ENCODE measurements at places on chromosomes 7 and 10.

DNA sequence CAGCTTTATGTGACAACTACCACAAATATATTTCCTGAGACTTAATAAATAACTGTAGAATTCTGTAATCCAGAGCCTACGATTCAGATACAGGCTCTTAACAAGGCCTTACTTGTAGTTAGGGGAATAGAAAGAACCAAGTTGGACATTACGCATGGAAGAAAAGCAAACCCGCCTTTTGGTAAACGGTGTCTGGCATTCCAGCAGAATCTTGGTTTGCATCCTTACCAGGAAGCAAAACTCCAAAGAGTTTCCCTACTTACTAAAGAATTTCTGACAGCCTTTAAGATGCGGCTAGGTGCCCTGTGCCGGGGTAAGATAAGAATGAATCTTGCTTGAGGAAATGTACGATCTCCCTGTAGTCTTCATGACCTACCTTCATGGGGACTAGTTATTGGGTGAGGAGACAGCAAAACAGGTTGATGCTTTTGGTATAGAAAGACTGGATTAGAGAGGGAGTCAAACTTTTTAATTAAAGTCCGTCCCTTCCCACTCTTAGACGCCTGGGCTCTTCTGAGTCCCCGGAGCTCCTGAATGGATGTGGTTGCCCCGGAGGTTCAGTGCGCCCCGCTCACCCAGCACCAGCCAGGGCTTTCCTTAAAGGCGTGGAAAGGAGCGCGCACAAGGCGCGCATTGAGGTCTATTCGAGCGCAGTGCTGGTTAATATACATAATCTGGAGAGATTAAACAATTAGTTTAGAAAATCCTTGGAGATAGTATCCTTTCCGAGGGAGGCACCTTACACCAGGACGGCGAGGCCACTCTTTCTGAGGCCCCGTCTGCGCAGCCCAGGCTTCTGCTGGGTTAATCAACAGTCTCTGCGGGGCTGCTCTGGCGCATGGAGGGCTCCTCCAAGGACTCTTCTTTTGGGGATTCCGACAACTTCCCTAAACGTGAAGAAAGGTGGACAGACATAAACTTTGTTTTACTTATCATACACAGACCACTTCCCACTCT, 11.5 kb downstream of the PTF1A start:
- DNase-seq = no peak

DNA sequence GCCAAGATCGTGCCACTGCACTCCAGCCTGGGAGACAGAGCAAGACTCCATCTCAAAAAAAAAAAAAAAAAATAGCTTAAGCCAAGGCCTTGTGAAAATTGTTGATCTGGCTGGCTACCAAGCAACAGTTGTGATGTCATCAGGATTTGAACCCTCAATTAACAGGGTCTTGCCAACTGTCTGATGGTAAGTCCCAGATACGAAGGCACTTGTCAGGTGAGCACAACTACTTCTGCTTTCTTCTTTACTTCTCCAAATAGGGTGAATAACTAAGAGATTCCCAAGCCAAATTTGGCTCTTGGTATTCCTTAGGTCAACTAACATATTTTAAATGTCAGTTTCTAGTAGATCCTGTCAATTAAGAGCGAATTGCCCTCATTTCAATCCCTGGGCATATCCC, 47.4 kb downstream of the ANKRD61 start:
- DNase-seq = peak; percentile 34

- DNase-seq = no peak
Measured at GRCh38 chr7:45391618-45392451, 182.3 kb upstream of the ADCY1 start.

DNA sequence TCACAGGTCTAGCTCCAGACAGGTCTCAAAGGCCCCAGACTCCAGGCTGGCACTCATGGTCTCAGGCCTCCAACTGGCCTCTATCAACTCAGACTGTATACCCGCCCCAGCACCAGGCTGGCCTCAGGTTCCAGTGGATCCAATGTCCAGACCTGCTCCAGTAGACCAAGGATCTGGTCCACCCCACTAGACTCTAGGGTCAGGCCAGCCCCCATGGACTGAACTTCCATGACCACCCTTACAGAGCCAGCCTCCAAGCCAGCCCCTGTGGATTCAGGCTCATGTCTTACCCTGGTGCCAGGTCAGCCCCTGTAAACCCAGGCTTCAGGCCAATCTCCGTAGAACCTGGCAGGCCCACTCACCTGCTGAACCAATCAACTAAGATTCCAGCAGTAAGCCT, 16.8 kb upstream of the GNAT3 start:
- no peak for DNase-seq

- no peak for DNase-seq
Measured at GRCh38 chr10:84562592-84562991, 234.2 kb downstream of the CCSER2 start.

- no peak for DNase-seq
Measured at GRCh38 chr10:131082991-131083481, 228.5 kb downstream of the TCERG1L start.

- peak; percentile 37 for DNase-seq
Measured at GRCh38 chr10:100528921-100529474, 673 bp downstream of the NDUFB8 start.

DNA sequence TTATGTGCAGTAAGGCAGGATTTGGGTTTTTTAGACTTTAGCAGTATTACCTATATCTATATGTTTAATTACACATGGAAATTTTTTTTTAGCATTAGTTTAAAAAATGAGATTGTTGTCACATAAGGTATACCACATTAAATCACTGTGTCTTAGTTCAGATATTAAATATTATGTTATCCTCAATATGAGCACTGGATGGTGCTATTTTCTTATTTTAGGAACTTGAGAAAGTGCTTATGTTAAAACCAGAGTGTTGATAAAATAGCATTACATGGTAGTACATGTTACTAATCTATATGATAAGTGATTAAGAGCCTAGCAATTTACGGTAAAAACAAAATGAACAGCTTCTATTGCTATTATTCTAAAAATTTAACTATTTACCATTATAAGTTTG, 28.8 kb downstream of the MIOS start:
- DNase-seq = peak; percentile 74

- no peak for DNase-seq
Measured at GRCh38 chr7:135845415-135846075, 96.9 kb upstream of the FAM180A start.

DNA sequence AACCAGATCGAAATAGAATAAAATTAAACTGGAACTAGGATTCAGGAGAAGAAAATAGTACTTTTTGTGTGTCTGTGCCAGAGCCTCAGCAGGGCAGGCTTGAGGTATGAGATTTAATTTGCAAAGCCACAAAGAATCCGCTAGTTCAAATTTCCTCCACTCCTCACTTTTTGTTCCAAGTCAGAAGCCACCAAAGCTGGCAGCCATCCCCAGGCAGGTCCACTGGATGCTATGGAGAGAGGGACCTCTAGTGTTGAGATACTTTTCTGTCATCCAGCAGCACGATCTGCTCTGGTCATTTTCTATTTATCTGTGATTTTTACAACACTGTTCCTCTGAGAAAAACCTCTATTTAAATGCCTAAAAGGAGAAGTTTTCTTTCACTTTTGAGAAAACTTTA, 147.9 kb upstream of the FRMD4A start:
- peak; percentile 49 for DNase-seq

GRCh38 chr10:117463545-117463920, 79.0 kb upstream of the EMX2 start:
- DNase-seq = no peak

DNA sequence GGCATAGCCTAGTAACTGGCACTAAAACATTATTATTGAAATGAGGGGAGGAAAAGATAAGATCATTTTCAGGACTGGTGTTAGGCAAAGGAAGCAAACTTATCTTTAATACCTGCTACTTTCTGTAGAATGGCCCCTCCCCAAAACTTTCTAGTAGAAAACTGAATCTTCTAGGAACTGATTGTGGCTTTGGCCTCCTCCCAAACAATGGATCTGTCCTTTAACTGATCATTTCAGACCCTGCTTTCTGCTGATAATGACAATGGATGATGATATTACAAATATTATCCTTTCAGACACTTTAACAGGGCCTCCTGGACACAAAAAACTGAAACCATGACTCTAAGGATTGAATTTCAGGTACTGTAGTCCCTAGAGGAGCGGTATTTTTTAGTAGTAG, 55.1 kb downstream of the EZH2 start:
- no peak for DNase-seq

DNA sequence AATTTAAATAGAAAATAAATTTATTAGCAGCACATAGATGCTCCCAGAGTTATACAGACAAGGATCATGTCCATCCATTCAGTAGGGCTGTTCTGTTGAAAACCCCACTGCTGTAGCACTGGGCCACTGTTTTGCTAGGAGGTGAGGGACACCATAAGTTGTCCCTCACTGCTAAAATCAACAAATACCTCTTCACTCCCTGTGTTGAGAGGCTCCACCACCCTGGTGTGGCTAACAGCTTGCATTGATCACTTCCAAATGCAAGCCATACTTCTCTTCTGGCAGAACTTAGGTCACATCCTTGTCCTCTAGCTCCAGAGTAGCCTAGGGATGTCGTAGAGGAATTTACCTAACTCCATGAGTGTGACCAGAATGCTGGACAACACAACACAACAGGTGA, 55.4 kb downstream of the MDFIC start:
- no peak for DNase-seq

GRCh38 chr7:44147026-44147991, 6.2 kb upstream of the MYL7 start:
- DNase-seq = no peak

- DNase-seq = no peak
Measured at GRCh38 chr7:117225536-117225935, 97.3 kb downstream of the WNT2 start.

- DNase-seq = no peak
Measured at GRCh38 chr10:72832701-72833100, 60.8 kb upstream of the OIT3 start.

GRCh38 chr10:78914502-78915189, 154.1 kb upstream of the ZMIZ1 start:
- no peak for DNase-seq

- no peak for DNase-seq
Measured at GRCh38 chr7:133436014-133436428, 183.1 kb downstream of the EXOC4 start.

DNA sequence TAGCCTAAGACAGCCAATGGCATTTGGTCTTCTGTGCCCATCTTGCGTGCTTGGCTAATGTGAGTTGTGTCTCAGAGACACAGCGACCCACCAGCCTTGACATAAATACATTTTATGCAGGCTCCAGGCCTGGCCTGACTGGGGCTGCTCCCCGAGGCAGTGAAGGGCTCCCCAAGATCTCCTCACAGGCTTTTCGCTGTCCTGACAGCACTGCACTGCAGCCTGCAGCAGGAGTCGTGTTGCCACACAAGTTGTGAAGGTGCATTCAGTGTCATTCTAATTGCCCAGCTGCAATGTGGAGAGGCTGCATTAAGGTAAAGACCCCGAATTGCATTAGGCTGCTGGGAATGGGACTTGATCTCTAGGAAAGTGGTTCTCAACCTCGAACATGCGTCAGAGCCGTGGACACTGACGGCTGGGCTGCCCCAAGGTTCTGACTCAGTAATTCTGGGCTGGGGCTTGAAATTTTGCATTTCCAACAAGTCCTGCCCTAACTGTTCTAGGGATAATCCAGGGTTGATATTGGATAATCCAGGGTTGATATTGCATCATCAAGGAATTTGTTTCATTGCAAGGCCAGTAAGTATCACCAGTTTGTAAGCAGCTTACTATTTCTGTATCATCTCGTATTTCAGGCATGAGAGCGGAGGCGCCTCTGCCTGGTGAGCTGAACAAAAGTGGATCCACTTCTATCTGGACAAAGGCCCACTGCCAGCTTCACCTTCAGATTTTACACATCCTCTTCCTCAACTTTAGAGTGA, 108.7 kb upstream of the INSIG1 start:
- DNase-seq = no peak

GRCh38 chr10:75397496-75398199, 3.9 kb downstream of the ZNF503 start:
- DNase-seq = no peak

DNA sequence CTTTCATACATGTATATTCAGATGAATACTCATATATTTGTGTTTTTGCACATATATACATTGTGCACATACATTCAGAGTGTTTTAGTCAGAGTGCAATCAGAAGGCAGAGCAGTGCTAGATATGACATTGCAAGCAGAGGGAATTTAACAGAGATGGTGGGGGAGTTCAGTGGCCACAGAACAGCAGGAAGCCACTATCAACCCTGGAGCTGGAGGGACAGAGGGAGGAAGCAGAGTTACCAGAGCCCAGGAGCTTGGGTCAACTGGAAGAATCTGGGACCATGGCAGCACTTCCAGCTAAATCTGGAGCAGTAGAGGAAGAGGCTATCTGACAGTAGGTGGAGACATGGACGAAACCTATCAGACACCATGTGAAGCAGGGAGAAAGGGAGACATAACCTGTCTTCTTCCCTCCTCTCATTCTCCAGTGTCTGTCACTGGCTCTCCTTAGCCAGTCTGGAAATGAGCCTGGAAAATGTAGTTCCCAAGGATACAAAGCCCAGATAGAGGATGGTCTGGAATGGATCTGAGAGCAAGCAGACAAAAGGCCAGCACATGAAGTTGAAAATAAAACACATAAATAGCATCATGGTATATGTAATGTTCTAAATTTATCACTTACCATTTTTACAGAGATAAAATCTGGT, 33.6 kb upstream of the HERPUD2 start:
- no peak for DNase-seq

GRCh38 chr10:56646329-56647111, 285.5 kb upstream of the ZWINT start:
- DNase-seq = no peak

DNA sequence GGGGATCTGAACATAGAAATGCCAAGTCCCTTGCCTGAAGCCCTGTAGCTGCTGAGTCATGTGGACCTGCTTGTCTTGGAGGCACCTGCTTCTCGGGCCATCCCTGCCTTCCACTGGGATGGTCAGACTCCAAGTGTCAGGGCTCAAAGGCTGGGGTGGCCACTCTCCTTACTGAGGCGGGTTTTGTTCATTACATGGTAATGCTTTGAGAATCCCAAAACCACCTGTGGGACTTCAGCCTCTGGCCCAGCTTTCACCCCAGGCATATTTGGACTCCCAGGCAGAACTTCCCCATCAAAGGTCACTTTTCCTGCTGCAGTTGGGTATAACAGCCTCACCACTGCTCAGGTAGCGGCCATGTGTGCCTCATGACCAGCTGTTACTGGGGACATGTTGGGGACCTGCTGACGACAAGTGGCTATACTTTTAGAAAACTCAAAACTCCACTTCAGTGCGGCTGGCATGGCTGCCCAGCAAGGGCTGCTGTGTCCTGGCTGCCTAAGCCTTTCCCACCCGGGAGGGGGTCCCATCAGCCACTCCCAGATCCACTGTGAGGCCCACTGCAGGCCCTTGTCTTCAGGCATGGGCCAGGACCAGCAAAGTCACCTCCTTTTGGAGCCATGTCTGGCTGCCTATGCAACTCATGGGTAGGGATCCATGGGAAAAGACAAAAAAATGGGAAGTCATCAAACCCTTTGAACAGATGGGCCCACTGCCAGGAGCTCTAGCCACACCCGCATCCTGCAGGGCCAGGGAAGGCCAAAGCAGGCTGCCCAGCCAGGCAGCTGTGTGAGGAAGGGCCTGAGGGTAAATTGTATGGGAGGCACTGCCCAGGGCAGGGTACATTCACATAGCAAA, 96.7 kb downstream of the ARHGAP22 start:
- no peak for DNase-seq

- DNase-seq = no peak
Measured at GRCh38 chr7:91045606-91046005, 218.6 kb upstream of the FZD1 start.

GRCh38 chr10:11551916-11552602, 59.4 kb downstream of the USP6NL start:
- no peak for DNase-seq

GRCh38 chr7:134645935-134646334, 718 bp upstream of the BPGM start:
- DNase-seq = no peak
